ENCODE measurements at places on chromosomes 1 and 21.

- DNase-seq: no peak
Measured at GRCh38 chr1:161900160-161900559, 123.5 kb downstream of the OLFML2B start.

DNA sequence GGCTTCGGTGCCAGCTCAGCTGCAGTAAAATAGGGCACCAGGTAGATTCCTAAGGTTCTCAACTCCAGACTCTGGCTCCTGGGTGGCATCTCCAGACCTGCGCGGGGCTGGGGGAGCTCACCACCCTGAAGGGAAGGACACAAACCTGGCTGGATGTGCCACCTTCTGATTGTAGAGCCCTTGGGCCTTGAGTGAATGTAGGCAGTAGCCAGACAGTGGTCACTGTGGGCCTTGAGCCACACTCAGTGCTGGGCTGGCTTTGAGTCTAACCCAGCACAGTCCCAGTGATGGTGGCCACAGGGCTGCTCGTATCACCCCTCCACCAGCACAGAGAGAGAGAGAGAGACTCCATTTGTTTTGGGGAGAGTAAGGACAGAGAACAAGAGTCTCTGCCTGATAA lies 38.0 kb upstream of the SH3GLB1 start:
- no peak for DNase-seq

GRCh38 chr1:212608959-212609700 lies 569 bp downstream of the ATF3 start:
- no peak for DNase-seq

GRCh38 chr1:178796013-178796412 lies 71.0 kb downstream of the RALGPS2 start:
- DNase-seq: no peak

DNA sequence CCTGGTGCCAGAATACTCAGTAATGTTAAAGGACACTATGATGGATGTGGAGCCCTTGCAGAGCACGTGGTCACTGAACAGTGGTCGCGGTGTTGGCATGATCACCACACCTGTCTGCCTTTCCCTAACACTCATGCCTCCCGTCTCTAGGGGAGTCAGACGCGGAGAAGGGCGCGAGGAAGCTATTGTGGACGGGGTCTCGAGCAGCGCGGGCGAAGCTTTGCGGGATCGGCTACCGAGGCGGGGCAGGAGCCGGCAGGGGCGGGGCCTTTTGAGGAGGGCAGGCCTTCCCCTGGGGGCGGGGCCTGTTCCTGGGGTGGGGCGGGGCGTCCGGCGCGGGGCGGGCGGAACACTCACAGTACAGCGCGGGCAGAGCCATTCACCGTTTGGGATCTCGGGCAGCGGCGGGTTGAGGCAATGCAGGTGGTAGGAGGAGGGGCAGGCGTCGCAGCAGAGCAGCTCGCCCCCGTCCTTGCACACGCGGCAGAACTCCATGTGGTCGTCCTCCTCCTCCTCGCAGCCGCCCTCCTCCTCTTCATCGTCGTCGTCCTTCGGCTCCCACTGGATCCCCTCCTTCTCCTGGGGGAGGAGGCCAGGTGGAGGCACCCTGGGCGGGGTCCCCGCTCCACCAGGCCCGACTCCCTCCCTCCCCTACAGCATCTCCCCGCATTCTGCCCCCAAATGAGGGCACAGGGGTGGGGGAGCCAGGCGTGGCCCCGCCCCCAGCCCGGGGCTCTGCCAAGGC lies 31.5 kb downstream of the CHD5 start:
- DNase-seq: no peak

- DNase-seq: peak; percentile 92
Measured at GRCh38 chr1:2108213-2108876, 58.1 kb downstream of the PRKCZ start.

GRCh38 chr1:183191833-183192232 lies 5.8 kb downstream of the LAMC2 start:
- DNase-seq: no peak

GRCh38 chr1:56709269-56709880 lies 64.3 kb downstream of the PRKAA2 start:
- no peak for DNase-seq

GRCh38 chr1:169604781-169605560 lies 18.7 kb upstream of the F5 start:
- DNase-seq: no peak

DNA sequence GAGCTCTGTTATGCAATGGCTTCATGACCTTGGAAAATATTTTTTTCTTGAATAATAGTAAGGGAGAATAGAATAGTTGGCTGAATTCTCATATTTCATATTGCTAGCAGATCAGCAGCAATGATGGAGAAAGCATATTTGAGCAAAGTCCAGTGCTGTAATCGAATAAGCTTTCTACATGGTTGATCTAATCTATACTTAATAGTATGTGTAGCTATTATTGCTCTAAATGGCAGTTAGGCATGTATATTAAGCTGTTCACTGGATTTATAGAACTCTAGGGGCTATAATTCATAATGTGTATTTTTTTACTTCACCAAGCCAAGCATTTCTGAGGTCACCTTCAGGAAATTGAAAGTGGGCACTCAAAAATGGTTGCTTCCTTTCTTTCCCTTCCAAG lies 10.0 kb upstream of the IL19 start:
- DNase-seq: no peak

- DNase-seq: no peak
Measured at GRCh38 chr1:182257369-182258063, 134.1 kb downstream of the GLUL start.

DNA sequence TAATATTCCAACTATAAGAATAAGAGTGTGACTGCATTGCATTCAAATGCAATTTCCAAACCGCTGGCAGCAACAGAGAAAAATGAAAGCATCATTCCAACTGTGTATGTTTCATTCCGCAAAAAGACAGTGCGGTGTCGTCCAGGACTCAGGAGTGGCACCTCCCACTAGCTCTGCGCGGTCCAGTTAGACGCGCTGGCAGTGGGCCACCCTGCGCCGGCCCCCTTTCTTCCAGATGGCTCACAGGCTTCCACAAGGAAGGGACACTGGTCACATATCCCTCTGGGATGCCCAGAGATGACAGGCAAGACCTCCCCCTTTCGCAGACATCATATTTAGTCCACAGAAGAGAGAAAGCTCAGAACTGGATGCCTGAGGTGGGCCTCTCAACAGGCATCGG lies 11.9 kb downstream of the WRAP73 start:
- peak; percentile 53 for DNase-seq

DNA sequence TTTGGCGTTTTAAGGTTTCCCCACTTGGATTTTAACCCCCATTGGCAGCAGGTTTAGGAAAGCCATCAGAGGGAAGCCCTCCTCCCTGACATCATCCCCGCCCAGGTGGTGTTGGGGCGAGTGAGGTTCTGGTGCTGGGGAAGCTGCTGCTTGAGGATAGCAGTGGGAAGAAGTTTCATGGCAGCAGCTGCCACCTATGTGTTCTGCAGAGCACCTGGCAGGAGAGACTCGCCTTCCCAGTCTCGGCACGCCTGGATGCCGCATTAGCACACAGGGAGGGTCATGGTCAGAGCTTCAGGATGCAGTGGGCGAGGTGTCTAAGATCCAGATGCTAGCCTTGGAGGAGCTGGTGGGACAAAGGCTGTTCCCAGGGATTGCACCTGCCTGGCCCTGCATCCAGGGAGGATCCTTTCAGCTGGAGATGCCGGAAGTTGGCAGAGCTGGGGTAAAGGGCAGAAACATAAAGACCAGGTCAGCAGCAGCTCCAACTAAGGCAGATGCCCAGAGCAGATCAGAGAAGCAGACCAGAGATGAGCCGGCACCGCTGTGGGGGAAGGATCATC lies 33.9 kb downstream of the ABCG1 start:
- no peak for DNase-seq

GRCh38 chr21:28550057-28550825 lies 442.4 kb downstream of the LTN1 start:
- no peak for DNase-seq
